ENCODE measurements at places on chromosomes 7 and 10. TPM values are rescaled to one million over a fixed set of nuclear protein-coding genes. Genes with fewer than 3 reads are reported as not detected.

GRCh38 chr10:19946791-19947190 is 130.6 kb downstream of the PLXDC2 start:
- no peak for DNase-seq

DNA sequence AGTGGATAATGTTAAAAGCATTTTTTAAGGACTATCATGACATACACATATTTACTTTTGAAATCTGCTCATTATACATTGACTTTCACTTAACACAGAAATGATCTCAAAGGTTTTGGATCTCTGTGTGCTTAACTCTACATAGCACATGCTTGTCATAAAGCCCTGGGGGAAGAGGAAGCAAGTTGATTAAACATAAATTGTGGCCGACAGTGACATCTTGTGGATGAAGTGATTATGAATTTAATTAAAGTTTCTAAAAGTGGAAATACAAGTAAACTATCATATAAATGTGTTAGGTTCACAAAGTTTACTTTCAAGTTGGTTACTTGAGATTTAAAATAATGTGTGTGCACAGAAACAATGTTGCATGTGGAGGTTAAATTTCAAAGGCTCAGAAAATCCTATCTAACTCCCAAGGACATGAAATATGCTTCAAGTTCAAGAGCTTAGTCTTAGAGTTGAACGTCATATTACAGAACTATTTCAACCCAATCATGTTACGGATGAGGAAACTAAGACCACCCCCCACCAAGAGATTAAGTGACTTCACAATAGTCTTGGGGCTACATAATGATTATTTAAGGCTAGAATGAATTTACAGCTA is 1247.8 kb downstream of the GATA3 start:
- DNase-seq = no peak

DNA sequence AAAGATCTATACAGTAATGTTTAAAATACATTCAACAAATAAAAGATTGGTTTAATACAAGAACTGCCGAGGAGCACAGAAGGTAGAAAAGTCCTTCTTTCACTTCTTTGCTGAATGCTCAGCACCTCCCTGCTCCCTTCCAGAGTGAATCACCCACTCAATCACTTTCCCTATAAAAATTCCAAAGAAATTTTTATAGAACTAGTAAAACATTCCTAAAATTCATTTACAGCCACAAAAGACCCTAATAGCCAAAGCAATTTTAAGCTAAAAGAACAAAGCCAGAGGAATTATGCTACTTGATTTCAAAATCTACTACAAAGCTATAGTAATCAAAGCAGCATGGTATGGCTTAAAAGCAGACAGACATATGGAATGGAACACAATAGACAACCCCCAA is 320.9 kb downstream of the PCLO start:
- DNase-seq = no peak

The NANOS1 gene
- 3.0 TPM for total RNA-seq

- DNase-seq = no peak
These were observed 16.5 kb downstream of the MAT1A start for GRCh38 chr10:80272793-80273522.

The MALRD1 gene
- total RNA-seq = 0.84 TPM

The WEE2 gene
- not detected for total RNA-seq

- no peak for DNase-seq
These were observed 19.4 kb upstream of the ARHGAP12 start for GRCh38 chr10:31948021-31948420.

DNA sequence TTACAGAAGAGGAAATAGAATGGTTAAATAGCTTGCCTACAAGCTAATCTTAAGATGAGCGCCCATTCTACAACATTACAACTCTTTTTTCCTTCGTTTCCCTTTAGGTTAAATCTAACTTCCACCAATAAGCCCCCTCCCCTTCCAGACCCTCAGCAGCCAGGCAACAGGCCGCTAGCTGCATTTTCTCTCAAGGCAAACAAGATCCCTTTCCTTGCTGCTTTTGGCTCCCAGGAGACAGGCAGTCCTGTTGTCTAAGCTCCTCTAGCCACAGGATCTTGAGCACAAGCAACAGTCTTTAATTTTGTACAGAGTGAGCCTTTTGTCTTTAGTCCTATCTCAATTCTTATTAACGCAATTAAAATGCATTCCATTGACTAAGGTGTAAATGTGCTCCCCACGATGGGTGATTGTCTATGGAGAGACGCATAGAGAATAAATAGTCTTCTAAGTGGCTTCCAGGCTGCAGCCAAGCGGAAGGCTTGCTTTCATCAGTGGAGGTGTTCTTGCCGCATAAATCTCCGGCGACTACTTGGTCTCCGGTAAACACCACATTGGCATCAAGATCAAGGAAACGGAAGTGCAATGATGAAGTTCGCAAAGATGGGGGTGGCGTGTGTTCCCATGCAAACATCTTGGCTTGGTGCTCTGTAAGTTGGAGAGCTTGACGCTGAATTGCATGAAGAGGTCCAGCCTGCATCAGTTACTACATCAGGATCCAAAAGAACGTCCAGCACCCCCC is 181.9 kb upstream of the LYZL2 start:
- no peak for DNase-seq

The SEPTIN14 gene
- not detected for total RNA-seq

GRCh38 chr10:118926072-118926417 is 103.5 kb upstream of the NANOS1 start:
- DNase-seq = no peak

The GPC2 gene
- total RNA-seq = 106 TPM

GRCh38 chr10:51699145-51699474 is 285 bp downstream of the CSTF2T start:
- DNase-seq = no peak

DNA sequence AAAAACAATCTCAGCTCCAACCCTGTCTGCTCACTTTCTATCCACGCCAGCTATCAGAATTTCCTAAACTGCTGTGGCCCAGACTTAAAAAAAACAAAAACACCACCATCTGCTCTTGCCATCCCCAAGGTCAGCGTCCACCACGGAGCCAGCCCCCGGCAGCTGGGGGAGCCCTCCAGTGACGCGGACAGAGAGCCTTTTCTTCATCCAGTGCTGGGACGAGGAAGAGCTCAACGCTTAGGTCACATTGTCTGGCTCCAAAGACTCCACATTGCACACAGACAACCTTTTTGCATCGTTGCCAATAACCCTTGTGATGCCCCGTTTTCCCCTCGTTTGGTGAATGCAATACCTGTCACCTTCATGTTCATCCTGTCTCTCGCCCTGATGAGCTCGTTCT is 67.4 kb upstream of the GNA12 start:
- DNase-seq = no peak

DNA sequence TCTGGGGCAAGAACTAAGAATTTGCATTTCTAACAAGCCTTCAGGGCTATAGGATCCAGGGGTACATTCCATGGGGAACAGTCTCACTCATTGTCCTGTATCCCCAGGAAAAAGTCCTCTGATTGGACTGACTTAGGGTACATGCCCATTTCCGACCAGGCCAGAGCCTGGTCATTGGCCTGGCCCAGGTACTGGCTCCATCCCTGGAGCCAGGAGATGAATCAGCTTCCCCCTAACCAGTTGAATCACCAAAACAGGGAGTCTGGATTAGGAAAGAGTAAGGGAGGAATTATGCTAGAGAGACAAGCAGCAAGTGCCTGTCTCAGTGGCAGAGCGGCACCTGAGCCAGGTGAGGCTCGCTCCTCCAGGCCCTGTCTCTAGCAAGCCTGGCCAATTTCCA is 137.5 kb downstream of the FGFR2 start:
- DNase-seq = no peak
